ENCODE measurements at places on chromosomes 6 and 20. TPM values are rescaled to one million over a fixed set of nuclear protein-coding genes. Genes with fewer than 3 reads are reported as not detected.

DNA sequence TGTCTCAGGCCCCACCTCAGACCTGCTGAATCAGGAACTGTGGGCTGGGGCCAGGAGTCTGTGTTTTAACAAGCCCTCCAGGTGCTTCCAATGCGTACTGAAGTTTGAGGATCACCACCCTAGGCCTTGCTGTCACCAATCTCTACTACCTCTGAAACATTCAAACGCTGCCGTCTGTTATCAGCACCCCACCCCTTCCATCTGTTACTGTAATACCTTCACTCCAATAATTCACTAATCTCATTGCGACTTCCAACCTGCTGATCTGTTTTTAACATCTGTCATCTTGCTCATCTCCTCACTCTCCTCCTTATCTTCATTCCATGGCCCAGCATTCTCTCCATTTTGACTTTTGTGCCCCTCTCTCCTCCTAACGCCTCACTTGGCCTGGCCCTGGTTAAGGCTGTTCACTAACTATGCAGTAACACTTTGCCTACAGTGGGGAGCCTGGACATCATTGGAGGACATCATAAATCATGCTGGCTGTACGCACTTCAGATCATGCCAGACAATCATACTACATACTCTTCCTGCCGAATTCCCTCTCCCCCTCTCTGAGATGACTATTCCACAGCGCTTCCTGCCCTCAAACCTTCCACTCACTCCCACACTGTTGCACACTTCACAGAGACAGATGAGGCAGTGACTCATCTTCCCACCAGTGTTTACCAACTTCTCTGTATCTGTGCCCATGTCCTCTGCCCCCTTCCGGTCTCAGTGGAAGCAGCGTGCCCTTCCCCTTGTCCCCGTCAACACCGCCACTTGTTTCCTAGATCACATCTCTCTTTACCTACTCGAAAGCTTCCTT lies 3.0 kb upstream of the GUCA1B start:
- DNase-seq, result no peak

GRCh38 chr6:121573481-121573880 lies 138.0 kb downstream of the GJA1 start:
- no peak for DNase-seq

Gene OR2J3
- polyA plus RNA-seq, result not detected

GRCh38 chr6:20797597-20797996 lies 263.3 kb downstream of the CDKAL1 start:
- no peak for DNase-seq

GRCh38 chr20:45128099-45128498 lies 3.8 kb upstream of the WFDC12 start:
- DNase-seq, result no peak

DNA sequence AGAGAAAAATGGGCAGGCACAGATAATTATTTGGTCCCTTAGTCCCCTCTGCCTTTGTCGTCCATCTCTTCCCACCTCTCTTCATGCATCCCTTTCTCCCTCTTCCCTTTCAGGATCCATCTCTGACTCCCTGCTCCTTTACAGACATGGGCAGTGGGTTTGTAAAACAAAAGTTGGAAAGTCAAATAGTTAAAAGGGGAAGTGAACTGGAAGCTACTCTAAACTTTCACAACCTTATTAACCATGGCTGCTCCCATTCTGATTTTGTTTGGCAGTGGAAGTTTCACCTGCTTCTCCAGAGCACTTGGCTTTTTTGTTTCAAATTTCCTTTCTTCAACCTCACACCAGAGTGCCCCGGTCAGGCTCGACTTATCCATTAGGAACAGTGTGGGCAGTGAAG lies 1.2 kb downstream of the HLA-DQA2 start:
- no peak for DNase-seq

Gene POU5F1
- 0.72 TPM for polyA plus RNA-seq

DNA sequence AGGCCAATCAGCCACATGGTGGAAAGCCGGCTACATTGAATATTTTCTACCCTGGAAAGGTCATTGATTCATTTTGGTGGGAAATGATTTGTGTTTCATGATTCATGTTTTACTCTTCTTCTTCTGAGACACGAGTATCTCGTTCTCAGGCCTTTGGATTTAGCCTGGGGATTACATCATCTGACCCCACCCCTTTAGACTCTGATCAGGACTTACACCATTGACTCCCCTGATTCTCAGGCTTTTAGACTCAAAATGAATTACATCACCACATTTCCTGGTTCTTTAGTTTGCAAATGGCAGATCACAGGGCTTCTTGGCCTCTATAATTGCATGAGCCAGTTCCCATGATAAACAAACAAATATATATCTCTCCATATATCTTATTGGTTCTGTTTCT lies 228.8 kb downstream of the ADGRG6 start:
- no peak for DNase-seq

DNA sequence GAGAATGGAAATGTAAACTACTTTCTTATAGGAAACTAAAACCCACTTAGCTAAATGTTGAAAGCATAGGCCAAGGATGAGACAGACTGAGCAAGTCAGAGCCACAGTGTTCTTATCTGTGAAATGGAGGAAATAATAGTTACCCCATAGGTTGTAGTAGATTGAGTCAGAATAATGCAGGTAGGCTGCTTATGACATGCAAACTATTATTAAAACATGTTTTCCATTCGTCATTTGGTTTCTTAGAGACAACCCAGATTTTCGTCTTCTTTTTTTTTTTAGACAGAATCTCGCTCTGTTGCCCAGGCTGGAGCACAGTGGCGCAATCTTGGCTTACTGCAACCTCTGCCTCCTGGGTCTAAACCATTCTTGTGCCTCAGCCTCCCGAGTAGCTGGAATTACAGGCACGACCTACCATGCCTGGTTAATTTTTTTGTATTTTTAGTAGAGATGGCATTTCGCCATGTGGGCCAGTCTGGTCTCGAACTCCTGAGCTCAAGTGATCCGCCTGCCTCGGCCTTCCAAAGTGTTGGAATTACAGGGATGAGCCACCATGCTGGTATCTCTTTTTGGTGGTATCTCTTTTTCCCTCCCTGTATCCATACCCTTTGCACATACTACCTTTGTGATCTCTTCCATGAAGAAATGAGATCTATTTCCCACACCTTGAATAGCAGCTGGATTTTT lies 196.5 kb upstream of the ZNF217 start:
- no peak for DNase-seq

Gene RIMS1
- 0.64 TPM for polyA plus RNA-seq

DNA sequence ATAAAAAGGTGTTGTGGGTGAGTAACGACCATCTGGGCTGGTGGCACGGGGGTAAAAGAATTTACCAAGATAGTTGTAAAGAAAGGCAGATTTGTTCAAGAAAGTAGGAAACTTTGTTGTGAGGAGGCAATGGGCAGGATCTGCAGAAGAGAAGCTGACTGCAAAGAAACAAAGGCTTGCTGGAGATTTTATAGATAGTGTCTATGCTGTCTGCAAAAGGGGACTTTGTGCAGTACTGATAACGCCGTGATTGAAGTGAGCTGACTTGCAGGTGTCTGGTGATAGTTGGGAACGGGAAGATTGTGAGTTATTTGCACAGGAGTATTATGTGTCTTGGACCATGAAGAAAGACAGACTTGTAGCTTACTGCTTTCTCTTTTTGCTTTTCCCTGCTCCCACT lies 36.8 kb upstream of the GSTA3 start:
- DNase-seq, result no peak

Measured in right lung (tissue), 10 donors.